ENCODE measurements at places on chromosomes 1 and 21.

DNA sequence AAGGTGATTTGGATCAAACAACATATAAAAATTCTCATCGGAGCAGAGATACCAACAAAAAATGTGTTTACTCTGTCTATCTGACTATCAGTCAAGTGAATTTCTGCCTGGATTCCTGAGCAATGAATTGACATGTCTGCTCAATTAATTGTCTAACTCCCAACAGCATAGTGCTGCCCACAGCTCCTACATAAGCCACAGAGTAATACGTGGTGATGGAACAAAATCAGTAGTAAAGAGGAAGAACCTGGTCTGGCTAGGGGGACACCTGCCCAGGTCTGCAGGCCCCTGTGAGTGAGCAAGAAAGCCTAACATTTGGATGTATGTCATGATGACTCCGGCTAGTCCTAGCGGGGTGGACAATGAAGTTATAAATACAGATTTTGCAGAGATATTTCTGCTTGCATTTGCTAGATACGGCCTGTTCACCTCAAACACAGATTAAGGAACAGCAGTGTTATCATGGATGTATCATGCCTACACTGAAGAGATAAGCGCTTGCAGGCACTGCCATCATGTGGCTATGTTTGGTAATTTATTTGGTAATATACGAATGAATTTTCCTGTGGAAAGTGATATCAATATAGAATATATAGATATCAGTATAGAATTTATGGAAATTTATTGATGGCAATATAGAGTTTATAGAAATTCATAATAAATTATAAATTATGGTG lies 69.6 kb upstream of the LRRC8B start:
- DNase-seq, result peak; percentile 79

GRCh38 chr1:201882665-201883132 lies 6.0 kb upstream of the SHISA4 start:
- peak; percentile 4 for DNase-seq

DNA sequence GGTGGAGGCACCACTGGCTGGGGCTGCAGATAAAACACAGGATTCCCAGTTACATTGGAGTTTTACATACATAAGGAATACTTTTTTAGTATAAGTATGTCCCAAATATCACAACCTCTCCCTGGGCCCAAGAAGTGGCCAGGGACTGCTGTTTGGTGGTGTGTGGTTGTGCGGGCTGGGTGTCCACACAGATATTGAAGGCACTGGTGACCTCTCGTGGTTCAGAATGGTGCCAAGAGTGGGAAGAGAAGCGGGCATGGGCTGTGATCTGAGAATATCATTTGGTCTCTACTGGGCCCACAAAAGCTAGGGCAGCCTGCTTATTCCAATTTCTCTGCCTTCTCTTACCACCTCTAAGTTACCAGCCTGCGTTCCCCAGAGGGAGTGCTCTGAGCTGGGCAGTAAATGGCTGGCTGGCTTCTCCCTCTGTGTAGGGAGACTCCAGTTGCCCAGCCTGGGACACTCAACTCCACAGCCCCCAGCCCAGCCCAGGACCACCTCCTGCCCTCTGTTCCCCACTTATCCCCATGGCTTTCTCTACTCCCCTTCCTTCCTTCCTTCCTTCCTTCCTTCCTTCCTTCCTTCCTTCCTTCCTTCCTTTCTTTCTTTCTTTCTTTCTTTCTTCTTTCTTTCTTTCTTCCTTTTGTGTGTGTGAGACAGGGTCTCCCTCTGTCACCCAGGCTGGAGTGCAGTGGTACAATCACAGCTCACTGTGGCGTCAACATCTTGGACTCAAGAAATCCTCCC lies 42.8 kb upstream of the RD3 start:
- no peak for DNase-seq

DNA sequence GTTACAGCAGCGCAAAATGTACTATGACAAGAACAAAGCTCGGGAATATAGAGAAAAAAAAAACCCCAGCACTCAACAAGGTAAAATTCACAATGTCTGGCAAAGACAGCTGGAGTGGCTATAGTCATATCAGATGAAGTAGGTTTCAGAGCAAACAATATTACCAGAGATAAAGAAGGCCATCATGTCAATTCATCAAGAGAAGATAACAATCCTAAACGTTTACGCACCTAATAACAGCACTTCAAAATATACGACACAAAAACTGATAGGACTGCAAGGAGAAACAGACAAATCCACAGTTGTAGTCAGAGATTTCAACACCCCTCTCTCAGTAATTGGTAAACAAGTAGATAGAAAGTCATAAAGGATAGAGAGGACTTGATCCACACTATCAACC lies 455.2 kb downstream of the PTPRU start:
- DNase-seq, result no peak

GRCh38 chr1:204296431-204296988 lies 63.2 kb downstream of the PLEKHA6 start:
- DNase-seq, result no peak

DNA sequence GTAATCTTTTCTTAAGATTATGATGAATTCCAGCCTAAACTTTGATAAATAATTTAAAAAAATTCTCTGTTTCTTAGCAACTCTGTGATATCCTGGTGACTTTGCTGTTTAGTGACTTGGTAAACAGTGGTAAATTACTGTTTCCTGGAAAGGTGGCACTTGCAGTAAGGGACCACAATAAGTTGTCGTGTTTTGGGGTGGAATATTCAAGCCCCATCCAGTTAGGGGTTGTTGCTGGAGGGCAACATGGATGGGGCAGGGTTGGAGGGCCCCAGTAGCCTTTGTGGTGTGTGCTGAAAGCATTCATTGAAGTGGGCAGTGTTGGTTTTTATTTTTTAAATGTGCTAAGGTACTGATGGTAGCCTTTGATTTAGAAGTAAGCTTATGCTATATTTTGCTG lies 30.3 kb downstream of the PRDM2 start:
- peak; percentile 65 for DNase-seq

DNA sequence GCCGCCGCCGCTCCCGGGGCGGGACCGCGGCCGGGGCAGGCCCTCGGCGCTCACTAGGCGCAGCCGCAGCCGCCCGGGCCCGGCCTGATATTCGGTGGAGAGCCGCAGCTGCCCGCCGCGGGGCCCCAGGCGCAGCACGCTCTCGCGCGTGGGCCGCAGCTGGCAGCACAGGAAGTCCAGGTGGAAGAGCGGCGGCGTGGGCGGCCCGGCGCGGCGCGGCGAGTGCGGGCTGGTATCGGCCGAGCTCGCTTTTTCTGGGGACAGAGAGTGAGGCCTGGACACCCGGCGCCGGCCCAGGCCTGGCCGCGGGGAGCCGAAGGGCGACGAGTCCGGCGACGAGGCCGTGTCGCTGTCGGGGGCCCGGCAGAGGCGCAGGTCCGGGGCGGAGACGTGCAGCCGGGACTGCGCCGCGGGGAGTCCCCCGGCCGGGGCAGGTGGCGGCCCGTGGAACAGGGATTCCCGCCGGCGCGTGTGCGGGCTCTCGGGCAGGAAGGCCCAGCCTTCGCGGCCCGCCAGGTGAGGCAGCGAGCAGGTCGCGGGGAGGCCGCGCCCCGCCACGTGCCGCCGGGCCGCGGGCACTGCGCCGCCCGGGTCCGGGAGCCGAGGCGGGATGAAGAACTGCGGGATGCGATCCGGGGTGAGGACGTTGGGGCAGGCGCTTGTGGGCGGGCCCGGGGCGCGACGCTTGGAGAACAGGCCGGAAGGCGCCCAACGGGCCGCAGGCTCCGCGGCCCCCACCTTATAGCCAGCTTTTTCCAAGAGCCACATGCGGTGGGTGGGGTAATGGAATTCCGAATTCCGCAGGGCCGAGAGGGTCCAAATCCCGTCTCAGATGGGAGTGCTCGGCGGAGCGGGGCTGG lies 1.2 kb downstream of the C2CD4D start:
- peak; percentile 48 for DNase-seq

- DNase-seq, result no peak
These were observed 52.5 kb downstream of the SELENOF start for GRCh38 chr1:86861424-86861823.

GRCh38 chr1:13860031-13860430 lies 160.0 kb downstream of the PRDM2 start:
- DNase-seq, result no peak

GRCh38 chr1:32907435-32907834 lies 6.2 kb upstream of the TMEM54 start:
- DNase-seq, result no peak

DNA sequence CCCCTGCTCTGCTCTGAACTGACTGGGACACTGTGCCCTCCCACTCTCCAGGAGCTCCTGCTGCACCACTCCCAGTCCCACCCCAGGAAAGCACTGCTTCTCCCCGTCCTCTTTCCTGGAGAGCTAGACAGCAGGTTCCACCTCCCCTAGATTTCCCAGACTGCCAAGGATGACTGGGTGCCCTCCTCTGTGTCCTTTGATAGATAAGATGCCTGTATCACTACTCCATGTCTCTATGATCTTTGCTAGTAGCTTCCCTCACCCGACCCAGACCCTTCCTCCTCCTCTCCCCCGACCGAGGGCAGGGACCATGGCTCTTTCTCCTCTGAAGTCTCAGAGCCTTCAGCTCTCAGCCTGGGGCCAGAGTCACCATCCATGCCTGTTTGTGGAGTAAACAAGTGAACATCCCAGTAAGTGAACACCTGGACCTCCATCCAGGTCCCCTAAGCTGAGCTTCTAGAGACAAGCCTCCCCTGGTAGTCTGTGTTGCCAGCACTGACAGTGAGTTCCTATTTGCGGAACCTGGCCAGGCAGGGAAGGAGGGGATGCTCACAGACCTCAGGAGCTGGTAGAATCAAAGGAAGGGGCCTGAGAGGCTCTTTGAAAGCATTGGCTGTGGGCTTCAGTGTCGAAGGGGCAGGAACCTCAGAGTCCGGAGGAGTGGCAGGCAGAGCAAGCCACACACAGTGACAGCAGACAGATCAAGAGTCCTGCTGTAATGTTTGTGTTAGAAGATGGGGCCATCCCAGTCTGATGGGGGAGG lies 104.0 kb downstream of the PAX7 start:
- no peak for DNase-seq

DNA sequence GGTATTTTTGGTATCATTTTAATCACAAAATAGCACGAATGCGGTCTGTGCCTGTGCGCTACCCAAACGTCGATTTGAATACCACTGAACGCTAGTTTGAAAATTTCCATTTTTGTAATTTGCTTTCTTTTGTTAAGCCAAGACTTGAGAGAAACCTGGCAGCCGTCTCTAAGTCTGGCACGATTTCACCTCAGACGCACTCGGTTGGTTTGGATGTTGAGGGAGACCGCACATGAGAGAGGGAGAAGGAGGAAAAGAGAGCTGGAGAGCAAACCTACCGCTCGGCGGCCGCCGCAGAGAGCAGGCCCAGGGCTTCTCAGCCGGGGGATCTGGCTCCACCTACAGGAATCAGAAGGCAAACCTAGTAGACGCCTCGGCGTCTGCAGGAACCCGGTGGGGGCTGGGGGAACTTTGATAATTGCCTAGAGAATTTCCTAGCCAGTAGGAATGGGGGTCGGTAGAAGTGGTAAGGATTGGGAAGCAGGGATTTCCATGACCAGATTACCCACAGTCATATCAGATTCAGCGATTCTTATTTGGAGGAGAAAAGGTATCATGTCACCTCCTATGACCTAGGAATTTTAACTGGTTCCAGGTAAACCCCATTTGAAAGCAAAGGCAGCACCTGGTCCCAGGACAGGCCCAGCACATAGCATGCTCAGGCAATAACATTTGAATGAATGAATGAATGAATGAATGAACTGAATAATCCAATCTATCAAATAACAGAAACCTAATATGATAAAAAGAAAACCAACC lies 83.2 kb downstream of the TM2D1 start:
- peak; percentile 51 for DNase-seq

DNA sequence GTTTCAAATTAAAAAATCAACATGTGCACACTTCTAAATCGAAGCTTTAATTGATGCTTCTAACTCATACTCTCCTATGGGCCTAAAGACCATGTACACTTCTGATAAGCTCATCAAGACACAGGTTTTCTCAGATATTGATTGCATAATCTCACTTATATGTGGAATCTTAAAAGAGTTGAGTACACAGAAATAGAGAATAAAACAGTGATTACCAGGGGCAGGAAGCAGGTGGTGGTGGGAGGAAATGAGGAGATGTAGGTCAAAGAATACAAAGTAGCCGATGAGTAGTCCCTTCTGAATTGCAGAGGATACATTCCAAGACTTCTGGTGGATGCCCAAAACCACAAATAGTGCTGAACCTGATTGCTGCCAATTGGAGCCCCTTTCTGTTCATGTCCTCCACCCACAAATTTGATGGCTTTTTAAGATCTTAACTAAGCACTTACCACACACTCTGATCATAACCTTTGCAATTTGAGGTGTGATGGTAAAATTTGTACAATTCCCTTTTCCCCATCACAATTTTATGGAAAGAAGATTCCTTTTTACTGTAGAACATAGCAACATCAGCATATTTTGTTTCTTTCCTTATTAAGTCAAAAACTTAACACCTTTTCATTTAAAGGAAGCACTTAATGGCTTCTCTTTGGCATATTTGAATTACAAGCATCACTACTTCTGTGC lies 3.3 kb upstream of the CD1B start:
- no peak for DNase-seq

DNA sequence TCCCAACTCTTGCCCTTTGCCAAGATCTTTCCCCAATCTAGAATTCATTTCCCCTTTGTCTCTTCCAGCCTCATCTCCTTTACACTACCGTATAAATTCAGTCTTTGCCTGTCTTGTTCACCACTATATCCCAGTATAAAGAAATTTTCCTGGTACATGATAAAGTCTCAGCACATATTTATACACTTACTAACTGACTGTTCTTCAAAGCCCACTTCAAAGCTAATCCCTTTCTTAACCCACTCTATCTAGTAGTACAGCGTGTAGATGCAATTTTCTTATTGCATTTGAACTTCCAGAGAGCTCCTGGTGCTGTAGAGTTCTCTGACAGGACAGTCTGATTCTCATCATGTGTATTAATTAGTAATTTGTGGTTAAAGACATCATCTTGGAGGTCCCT lies 78.1 kb downstream of the LRRC53 start:
- no peak for DNase-seq

Data from CD4-positive, alpha-beta T cell treated with Interleukin-10 for 1 hour (primary cell).